ENCODE measurements at places on chromosomes 5 and 9.

DNA sequence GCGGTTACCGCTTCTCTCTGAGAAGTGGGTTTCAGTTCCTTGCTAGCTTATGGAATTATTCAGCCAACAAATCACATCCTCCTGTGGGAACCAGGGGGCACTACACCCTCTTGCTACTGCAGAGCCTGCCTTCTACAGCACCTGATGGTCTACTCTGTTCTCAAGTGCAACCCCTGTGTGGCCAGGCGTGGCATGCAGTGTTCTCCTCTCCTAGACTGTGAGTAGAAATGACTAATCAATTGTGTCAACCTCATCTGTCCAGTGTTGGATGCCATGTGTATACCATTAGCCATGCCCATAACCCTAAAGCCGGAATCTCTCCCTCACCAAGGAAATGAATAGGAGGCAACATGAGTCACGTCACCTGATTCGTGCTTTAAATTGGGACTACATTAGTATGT is 117.2 kb upstream of the LIFR start:
- no peak overlapping the region for H3K4me3 ChIP-seq
- no peaks in the 10 kb centered on the region for H3K27me3 ChIP-seq
- no peak for DNase-seq
- H3K36me3 ChIP-seq, result no peaks in the 10 kb centered on the region
- no peaks in the 10 kb centered on the region for H3K4me1 ChIP-seq

GRCh38 chr9:133490865-133491655 is 12.2 kb upstream of the SLC2A6 start:
- peaks cover 15% of the 10 kb centered on the region for H3K4me1 ChIP-seq
- no peak overlapping the region for H3K4me3 ChIP-seq
- DNase-seq, result no peak

DNA sequence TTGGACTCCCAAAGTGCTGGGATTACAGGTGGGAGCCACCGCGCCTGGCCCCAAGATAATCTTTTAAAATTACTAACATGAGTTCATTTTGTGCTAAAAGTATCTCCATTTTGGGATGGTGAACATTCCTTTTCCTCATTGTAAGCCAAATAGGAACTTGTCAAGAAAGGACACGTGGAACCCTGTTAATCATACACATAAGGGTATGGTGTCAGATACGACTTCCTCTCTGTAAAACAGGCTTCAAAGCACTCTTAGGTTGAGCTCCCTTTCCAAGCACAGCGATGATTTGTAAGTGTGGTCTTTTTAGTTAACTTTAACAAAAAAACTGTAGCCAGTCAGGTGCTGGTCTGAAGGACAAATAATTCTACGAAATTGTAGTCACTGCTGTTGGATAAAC is 132.7 kb downstream of the UNC13B start:
- H3K27ac ChIP-seq, result no peak overlapping the region
- no peak overlapping the region for H3K4me3 ChIP-seq
- no peak for DNase-seq

- H3K27me3 ChIP-seq, result no peaks in the 10 kb centered on the region
- no peaks in the 10 kb centered on the region for H3K4me1 ChIP-seq
- H3K4me3 ChIP-seq, result no peak overlapping the region
- H3K36me3 ChIP-seq, result no peaks in the 10 kb centered on the region
These were observed 310.5 kb upstream of the TRPM3 start for GRCh38 chr9:71431931-71432330.

DNA sequence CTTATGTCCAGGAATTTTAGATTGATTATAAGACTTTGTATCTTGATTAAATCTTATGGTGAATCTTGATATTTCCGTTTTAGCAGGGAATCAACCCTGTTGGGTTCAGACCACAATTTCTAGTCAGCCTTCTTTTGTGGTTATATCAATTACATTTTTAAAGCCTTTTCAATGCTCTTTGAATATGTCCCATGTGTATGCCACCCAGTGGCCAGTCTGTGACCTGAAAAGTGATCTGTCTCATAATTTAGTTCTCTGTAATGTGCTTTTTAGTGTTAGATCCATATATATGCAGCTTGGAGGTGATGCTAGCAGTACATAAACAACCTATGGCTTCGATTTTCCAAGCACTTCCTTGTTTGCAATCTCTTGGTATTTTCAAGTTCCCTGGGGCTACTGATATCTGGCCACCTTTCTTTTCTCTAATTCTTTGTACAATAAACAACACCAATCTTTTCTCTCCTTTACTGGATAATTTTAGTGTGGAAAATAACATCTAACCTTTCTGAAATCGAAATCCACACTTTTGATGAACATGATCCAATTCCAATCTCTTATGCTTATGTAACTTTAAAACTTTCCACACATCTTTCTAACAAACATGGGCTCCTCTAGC is 28.8 kb downstream of the PDE8B start:
- H3K4me1 ChIP-seq, result no peaks in the 10 kb centered on the region
- no peaks in the 10 kb centered on the region for H3K36me3 ChIP-seq
- no peak overlapping the region for H3K4me3 ChIP-seq
- H3K27ac ChIP-seq, result no peak overlapping the region
- no peak for DNase-seq

GRCh38 chr5:124210111-124210910 is 536.1 kb downstream of the ZNF608 start:
- H3K4me3 ChIP-seq, result no peak overlapping the region
- no peaks in the 10 kb centered on the region for H3K27me3 ChIP-seq

- H3K27ac ChIP-seq, result no peak overlapping the region
- no peak overlapping the region for H3K4me3 ChIP-seq
- no peaks in the 10 kb centered on the region for H3K27me3 ChIP-seq
- no peaks in the 10 kb centered on the region for H3K36me3 ChIP-seq
- H3K4me1 ChIP-seq, result peaks cover 19% of the 10 kb centered on the region
- no peak for DNase-seq
These were observed 67.9 kb downstream of the NFIB start for GRCh38 chr9:14245901-14246525.

- no peak overlapping the region for H3K4me3 ChIP-seq
- DNase-seq, result no peak
- H3K36me3 ChIP-seq, result no peaks in the 10 kb centered on the region
These were observed 635.8 kb upstream of the C9orf72 start for GRCh38 chr9:28209130-28209529.

- no peaks in the 10 kb centered on the region for H3K4me1 ChIP-seq
- no peak for DNase-seq
- H3K27ac ChIP-seq, result no peak overlapping the region
- H3K27me3 ChIP-seq, result no peaks in the 10 kb centered on the region
- H3K36me3 ChIP-seq, result no peaks in the 10 kb centered on the region
These were observed 354.9 kb downstream of the CETN3 start for GRCh38 chr5:90054612-90055011.

GRCh38 chr9:68500457-68501381 is 40.0 kb downstream of the TMEM252 start:
- H3K36me3 ChIP-seq, result no peaks in the 10 kb centered on the region
- H3K27me3 ChIP-seq, result no peaks in the 10 kb centered on the region
- H3K27ac ChIP-seq, result no peak overlapping the region
- no peaks in the 10 kb centered on the region for H3K4me1 ChIP-seq
- DNase-seq, result no peak

- no peak overlapping the region for H3K27ac ChIP-seq
- H3K36me3 ChIP-seq, result no peaks in the 10 kb centered on the region
- H3K4me3 ChIP-seq, result no peak overlapping the region
- H3K4me1 ChIP-seq, result no peaks in the 10 kb centered on the region
- no peaks in the 10 kb centered on the region for H3K27me3 ChIP-seq
These were observed 203.7 kb upstream of the MSX2 start for GRCh38 chr5:174520420-174521396.

DNA sequence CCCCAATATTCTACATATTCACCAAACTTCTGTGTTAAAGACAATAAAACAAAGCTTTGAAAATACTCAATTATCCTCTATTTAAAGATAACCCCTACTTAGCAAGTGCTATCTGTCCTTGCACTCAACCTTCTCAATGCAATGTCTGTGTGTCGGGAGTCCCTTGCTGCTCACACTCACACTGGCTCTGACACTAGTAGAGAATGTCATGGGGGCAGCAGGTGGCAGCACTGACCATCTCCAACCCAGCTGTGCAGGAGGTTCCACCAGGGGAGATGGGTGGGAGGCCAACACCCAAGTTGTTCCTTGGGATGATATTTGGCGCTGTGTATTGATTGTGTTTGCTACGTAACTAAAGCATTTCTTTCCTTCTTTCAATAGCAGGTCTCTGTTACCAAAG is 59.4 kb upstream of the SIMC1 start:
- no peaks in the 10 kb centered on the region for H3K27me3 ChIP-seq
- no peak overlapping the region for H3K27ac ChIP-seq
- no peak for DNase-seq
- H3K4me3 ChIP-seq, result no peak overlapping the region

- DNase-seq, result no peak
- H3K4me1 ChIP-seq, result peaks cover 31% of the 10 kb centered on the region
- no peaks in the 10 kb centered on the region for H3K27me3 ChIP-seq
These were observed 46.0 kb downstream of the MYO10 start for GRCh38 chr5:16889972-16890519.

GRCh38 chr9:136257381-136258298 is 12.0 kb upstream of the QSOX2 start:
- H3K27ac ChIP-seq, result no peak overlapping the region
- H3K4me3 ChIP-seq, result no peak overlapping the region
- no peaks in the 10 kb centered on the region for H3K36me3 ChIP-seq

DNA sequence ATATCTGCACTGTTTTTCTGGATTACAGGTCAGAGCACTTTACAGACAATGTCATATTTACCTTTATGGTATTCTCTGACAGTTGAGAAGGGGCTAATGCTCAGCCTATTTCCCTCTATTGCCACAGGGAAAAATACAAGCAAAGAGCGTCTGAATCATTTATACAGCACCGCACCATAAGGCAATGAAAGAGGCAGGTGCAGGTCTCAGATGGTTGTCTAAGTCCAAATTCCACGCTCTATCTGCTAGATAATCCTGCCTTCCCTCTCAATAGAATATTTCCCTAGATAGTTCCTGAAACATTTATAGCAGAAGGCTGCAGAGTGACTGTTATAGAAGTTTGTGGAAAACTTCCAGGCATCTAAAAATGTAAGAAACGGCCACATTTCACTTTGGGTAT is 446.1 kb upstream of the CDH6 start:
- no peaks in the 10 kb centered on the region for H3K4me1 ChIP-seq
- no peaks in the 10 kb centered on the region for H3K36me3 ChIP-seq
- DNase-seq, result no peak
- H3K4me3 ChIP-seq, result no peak overlapping the region
- no peak overlapping the region for H3K27ac ChIP-seq

- no peaks in the 10 kb centered on the region for H3K36me3 ChIP-seq
- peaks cover 21% of the 10 kb centered on the region for H3K4me1 ChIP-seq
- H3K27ac ChIP-seq, result no peak overlapping the region
- no peak for DNase-seq
These were observed 1.5 kb downstream of the TICAM2 start for GRCh38 chr5:115600766-115601165.

DNA sequence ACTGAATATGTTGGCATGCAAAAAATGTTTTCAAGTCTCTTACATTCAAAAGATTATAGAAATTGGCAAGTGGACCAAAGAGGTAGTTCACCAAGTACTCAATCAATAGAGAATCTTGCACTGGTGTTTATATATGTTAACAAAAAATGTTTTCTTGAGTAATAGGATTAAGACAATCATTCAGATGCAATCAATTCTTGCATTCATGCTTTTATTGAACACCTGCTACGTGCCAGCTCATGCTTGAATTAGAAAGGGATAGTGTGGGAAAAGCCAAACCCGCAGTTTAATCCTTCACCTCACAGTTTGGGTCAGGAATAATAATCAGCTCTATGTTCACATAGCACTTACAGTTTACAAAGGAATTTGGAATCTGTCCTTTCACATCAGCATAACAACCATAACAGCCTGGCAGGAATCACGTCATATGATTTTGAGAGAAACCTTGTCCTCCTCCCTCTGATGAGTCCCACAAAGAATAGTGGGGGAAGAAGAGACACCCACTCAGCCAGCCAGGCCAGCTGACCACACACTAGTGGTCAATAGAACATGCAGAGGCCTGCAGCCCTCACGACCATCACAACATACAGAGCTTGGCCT is 36.8 kb upstream of the FRRS1L start:
- H3K4me1 ChIP-seq, result no peaks in the 10 kb centered on the region
- DNase-seq, result no peak
- no peaks in the 10 kb centered on the region for H3K27me3 ChIP-seq
- no peaks in the 10 kb centered on the region for H3K36me3 ChIP-seq
- no peak overlapping the region for H3K4me3 ChIP-seq
- H3K27ac ChIP-seq, result no peak overlapping the region
